ENCODE measurements at places on chromosomes 13 and 19.
A peak's percentile ranks its signal among the peaks of the same experiment; 100 is the strongest.

DNA sequence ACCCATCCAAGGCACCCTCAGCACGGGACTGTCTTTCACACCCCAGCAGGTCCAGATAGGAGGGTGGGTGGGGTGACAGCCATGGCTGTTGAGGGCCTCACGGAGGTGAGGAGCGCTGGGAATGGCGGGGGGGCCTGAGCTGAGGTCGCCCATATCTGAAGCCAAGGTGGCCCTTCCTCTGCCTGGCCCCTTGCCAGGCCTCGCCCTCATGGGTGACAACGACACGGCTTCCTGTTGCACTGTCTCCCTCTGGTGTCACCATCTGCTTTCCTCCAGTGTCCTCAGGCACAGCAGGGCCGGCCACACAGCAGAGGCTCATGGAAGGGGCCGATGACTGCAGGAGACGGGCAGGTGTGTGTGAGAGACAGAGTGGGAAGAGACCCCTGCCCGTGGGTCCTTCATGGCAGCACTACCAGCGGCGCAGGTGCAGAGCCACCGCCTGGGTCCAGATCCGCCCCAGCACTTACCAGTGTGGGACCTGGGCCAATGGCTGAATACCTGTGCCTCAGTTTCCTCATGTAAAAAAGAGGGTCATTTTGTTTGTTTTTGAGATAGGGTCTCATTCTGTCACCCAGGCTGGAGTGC, 8.1 kb upstream of the NKPD1 start:
- no peak for DNase-seq

GRCh38 chr19:2627319-2627829, 75.1 kb downstream of the GNG7 start:
- no peak for DNase-seq

DNA sequence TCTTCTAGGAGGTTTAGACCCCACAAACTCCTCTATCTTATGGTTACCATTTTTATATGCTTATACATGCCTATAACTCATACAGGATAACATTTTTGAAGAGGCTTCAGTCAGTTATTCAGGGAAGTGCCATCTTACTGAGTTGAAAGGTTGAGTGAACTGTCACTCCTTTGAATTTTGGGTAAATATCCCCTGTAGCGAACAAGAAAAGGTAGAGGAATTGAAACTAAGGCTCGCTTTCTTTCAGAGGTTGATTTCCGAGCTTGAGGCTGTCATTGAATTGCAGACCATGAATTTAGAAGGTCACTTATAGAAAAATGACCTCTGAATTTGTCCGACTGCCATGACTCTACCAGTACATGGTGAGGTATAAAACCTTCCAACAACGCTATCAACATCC, 35.1 kb downstream of the MICU2 start:
- DNase-seq, result no peak

- no peak for DNase-seq
Measured at GRCh38 chr13:113599391-113599790, 14.8 kb downstream of the TFDP1 start.

- no peak for DNase-seq
Measured at GRCh38 chr19:57620673-57621348, 6.8 kb downstream of the ZNF134 start.

- DNase-seq, result no peak
Measured at GRCh38 chr13:24500977-24501376, 11.6 kb downstream of the PARP4 start.

DNA sequence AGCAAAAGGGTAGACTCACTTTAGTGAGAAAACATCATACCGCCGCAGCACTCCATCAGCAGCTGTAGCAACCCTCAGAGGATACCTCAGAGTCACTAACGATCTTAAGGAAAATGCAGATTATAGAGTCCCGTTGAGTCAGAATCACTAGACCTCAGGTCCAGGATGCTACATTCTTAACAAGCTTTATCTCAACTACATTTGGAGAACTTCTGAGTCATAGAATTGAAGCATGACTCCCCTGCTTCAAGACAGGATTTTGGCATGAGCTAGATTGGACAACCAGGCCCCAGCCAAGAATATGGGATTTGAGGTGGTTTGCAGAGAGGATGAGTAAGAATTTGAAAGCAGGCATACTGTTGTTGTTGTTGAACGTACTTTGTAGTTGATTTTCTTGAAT, 118.9 kb upstream of the UBL3 start:
- DNase-seq, result no peak

DNA sequence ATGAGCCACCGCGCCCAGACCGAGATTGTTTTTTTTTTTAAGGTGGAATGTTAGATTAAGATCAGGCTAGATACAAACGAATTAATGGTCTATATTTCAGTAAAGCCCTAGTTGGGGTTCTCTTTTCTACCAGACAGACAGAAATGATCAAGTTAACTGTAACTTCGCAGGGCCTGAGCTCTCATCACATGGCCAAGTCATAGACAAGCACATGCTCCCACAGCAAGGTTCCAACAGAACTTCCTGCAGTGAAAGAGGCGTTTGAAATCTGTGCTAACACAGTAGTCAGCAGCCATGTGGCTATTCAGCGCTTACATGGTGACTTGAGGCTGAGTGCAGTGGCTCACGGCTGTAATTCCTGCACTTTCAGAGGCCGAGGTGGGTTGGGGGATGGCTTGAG, 34.7 kb upstream of the SEMA6B start:
- no peak for DNase-seq

- DNase-seq, result no peak
Measured at GRCh38 chr13:36000028-36000427, 131.2 kb downstream of the DCLK1 start.

DNA sequence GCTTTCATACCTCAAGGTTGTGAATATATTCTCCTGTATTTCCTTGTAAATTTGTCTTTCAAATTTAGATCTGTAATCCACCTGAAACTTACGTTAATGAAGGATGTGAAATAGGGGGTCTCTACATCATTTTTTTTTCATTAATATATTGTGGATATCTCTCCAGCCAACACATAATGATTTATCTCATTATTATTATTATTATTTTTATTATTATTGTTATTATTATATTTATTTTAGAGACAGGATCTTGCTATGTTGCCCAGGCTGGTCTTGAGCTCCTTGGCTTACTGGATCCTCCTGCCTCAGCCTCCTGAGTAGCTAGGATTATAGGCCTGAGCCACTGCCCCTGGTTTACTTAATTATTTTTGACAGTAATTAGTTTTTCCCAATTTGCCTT, 4.3 kb upstream of the LIPE start:
- DNase-seq, result no peak

DNA sequence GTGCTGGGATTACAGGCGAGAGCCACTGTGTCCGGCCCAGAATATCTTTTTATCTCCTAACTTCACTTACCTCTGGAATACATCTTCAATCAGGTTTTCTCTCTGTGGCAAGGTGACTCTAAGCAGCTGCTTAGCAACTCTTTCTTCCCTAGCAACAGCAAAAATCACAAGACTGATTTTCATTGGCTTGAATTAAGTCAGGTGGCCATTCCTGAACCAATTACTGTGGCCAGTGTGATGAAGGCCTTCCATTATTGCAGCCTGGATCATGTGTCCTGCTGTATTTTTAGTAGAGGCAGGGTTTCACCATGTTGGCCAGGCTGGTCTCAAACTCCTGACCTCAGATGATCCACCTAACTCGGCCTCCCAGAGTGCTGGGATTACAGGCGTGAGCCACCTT, 9.0 kb upstream of the LTBP4 start:
- peak; percentile 44 for DNase-seq

DNA sequence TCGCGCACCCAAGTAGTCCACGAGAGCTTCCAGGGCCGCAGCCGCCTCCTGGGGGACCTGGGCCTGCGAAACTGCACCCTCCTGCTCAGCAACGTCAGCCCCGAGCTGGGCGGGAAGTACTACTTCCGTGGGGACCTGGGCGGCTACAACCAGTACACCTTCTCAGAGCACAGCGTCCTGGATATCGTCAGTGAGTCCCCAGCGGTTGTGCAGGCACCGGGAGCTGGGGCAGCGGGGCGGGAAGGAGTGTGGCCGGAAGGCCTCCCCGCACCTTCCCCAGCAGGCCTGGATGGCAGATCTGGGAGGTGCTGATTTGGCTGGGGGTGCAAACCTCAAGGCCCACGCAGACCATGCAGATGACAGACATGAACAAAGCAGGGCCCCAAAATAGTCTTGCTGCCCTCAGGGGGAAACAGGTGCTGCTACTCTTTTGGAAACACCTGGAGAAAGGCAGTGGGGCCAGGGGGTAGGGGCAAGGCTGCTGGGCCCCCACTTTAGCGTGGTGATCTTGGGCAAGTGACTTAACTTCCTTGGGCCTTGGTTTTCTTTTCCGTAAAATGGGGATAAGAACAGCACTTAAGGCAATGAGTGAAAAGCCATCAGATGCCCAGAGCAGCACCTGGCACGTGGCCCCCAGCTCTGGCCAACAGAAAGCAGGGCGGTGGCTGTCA, 4.0 kb downstream of the MAG start:
- no peak for DNase-seq

DNA sequence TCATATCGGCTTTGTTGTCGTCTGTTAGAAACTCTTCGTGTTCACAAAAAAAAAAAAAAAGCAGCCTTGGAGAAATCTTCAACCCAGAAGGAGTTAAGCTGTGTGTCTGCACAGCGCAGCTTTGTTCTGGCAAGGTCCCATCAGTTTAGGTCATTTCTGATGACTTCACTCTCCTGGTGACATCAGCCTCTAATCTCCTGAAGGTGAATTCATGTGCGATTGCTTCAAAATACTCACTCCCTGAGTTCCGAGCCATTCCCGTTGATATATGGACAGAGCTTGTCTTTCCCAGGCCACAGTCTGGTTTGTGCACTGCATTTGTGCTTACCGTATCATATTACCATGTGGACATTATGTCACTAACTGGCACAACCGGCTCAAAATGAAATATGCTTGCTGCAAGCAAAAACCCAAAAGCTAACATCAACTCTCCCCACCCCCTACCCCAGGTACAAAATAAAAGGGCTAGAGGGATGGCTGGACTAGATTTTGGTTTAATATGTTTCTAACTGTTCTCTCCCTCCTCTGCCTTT, 342.4 kb downstream of the KCNRG start:
- no peak for DNase-seq
